ENCODE measurements at places on chromosomes 3 and 15.
A peak's percentile ranks its signal among the peaks of the same experiment; 100 is the strongest.

DNA sequence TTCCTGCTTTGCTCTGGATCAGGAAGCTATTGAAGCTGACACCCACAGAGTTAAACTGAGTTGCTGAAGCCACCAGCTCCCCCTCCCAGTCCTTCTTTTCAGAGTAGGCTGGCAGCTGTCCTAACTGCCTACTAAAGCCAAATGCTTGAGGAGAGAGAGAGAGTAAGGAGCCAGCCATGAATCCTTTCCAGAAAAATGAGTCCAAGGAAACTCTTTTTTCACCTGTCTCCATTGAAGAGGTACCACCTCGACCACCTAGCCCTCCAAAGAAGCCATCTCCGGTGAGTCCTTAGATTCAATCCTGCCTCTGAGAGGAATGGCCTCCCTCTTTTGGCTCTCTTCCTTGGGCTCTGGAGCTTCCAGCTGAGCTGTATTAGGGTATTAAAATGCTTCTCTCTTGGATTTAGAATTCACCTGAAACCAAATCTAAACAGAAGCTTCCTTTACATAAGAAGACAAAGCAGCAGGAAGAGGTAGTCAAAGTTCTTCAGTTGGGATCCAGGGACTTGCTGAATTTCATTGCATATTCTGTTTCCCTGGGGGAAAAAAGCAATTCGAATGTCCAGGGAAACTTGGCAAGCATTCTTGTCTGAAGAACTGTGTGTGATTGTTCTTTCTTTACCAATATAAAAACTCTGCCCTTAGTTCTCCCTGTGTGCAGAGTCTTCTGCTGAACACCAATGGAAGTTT is at the start of gene SLC15A2:
SLC15A2 (plus strand) TSS at position 101 of the 690 bp plus-strand sequence; CDS start at position 177, 76 bp downstream.
- DNase-seq: no peak

DNA sequence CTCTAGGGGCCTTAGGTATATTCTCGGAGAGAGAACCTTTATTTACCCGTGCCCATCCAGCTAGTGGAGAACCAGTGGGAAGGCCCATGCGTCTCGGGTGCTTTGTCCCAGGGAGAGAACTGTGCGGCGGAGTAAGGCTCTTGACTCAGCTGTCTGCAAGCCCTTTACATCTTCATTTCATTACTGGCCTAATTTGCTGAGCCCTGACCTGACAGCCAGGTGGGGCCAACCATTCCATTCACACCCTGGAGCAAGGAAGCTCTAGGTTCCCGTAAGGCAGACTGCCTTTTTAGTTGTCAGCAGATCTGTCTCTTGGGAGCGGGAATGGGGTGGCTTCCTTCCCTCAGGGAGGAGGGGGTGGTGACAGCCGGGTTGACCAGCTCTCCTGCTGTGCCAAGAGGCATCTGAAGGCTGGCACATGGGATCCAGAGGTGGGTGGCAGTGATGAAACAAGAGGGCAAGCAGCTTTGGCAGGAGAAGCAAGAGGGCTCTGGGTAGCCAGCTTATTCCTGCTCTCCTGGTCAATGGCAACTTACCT is 36.4 kb downstream of the SV2B start:
- DNase-seq: no peak

DNA sequence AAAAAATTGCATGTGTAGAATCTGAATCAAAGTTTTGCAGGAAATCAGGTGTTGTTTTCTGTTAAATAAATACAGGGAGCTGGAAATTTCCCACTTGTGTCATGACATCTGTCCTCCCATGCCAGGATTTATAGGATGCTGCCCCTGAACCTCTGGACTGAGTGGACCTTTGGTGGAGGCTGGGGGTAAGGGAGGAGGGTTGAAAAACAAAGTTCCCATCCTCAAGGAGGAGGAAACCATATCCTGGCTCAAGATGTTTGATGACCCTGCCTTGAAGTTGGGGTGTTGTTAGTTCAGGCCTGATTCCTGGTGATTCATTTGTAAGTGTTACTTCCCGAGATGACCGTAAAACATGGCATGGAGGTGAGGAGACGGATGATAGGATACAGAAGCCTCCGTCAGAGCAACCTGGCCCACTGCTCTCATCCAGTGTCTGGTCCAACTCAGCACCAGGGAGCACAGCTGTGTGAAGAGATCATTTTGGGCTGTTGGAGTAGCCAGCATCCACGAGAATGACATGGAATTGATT is 223.6 kb downstream of the CACNA2D3 start:
- no peak for DNase-seq

GRCh38 chr3:30604093-30604492 is 2.3 kb upstream of the TGFBR2 start:
- no peak for DNase-seq

DNA sequence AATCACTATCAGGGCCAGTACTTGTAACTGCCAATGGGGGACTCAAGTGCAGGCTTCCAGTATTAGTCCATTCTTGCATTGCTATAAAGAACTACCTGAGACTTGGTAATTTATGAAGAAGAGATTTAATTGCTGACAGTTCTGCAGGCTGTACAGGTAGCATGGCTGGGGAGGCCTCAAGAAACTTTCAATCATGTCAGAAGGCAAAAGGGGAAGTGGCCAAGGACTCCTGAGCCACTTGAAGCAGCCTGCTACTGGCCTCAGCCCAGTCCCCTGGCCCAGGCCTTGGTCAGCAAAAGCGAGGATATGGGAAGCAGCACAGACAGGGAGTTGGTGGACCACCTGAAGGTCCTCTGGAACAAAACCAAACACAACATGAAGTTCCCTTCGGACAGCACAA is 29.2 kb upstream of the OR5K1 start:
- no peak for DNase-seq

DNA sequence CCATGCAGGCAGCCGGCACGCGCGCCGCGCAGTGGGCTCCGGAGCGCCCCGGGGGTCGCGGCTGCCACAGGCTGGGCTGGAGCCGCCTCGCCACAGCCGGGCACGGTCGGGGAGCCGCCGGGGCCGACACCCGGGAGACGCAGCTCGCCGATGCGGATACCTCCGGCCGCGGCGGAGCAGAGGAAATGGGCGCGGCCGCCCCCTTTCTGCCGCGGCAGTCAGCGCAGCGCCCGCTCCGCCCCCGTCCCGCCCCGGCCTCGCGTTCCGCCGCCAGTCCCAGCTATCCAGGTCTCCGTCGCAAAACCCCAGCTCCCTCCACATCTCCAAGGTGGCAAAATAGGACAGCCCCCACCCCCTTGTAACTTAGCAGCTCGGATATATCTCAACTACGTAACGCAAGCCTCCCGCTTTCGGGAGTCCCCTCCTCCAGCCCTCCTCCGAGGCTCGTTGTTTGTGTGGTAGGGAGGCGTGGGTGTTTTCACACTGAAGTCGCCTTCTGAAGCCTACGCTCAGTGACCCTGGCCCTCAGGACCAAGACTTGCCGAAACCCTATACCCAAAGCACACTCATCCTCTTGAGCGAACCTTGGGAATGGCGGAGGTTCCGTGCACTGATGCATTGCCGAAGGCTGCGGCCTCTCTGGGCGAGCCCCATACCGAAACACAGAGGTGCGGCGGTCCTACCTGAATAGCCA is at the start of gene SH3BP5:
SH3BP5 (minus strand) TSS at position 182 of the 694 bp plus-strand sequence; CDS start at position 4, 178 bp downstream.
- peak; percentile 28 for DNase-seq

GRCh38 chr3:48215466-48215865 is 7.8 kb upstream of the CAMP start:
- no peak for DNase-seq

- no peak for DNase-seq
Observed at GRCh38 chr3:175274056-175274455, 414.9 kb downstream of the NAALADL2 start.

DNA sequence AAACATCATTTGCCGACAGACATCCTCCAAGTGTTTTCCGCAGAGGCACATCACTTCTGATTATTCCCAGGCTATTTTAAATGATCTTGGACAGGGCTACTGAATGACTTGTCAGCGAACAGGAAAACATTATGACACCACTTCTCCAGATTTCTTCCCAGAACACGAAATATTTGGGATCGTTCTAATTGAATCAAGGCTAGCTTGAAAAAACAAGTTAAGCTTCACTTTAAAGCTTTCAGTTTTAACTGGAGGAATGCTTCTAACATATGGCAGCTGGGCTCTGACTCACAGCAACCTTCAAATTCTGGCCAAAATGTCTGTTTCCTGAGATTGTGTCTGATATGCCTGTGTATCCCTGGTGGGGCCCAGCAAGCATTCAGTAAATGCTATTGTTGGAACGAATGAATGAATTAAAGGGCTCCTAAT is 127.0 kb upstream of the ICE2 start:
- DNase-seq: no peak

DNA sequence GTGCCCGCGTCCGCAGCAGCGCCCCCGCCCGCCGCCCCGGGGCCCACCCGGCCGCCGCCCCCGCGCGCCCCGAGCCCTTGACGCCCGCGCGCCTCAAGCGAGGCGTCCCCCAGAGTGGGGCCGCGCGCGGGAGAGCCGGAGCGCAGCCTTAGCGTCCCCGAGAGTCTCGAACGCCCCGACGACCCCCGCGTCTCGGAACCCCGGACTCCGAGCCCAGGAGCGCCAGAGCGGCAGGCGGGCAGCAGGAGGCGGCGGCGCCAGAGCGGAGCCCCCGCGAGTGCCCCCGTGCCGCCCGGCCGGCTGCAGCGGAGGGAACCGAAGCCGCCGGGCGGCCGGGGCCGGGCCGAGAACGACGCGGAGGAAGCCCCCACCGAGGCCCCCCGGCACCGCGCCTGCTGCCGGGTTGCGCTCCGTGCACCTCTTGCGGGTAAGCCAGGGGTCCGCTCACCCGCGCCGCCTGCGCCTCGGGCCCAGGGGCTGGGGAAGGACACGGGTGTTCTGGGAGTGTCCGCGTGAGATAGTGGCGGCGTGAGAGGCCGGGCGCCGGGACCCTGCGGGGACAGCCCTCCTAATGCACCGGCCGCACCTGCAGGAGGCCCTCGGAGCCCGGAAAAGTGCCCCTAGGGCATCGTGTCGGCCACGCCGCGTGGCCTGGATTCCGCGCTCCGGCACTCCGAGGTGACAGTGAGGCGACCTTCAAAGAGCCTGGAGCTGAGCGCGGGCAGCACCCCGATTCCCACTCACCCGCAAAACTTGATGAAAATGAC is 52.0 kb upstream of the ULK4 start:
- DNase-seq: no peak

- DNase-seq: no peak
Observed at GRCh38 chr3:188791311-188791710, 380.5 kb upstream of the TPRG1 start.
